ENCODE measurements at places on chromosomes 2 and 18.
A peak's percentile ranks its signal among the peaks of the same experiment; 100 is the strongest.

- no peak for DNase-seq
These were observed 23.7 kb downstream of the CUL3 start for GRCh38 chr2:224561234-224562005.

DNA sequence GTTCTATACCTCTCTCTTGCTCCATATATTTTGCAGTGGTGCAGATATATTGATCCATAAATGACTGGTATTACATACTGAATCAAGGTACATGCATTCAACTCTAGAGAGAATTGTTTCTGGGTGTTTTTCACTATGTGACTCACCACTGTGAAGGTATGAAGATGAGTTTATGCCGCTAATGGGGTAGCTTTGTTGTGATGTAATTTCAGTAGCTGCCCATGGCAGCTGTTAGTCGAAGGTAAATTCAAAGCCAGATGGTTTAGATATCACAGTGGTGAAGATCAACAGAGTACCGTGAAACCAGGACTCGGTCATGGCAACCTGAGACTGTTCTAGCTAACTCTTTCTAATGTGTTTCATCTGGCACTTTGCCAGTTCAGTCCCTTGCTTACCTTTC is 50.4 kb downstream of the PKP4 start:
- no peak for DNase-seq

GRCh38 chr18:49023938-49024803 is 73.4 kb upstream of the SMAD7 start:
- no peak for DNase-seq

GRCh38 chr2:8872821-8873432 is 35.5 kb upstream of the KIDINS220 start:
- no peak for DNase-seq

DNA sequence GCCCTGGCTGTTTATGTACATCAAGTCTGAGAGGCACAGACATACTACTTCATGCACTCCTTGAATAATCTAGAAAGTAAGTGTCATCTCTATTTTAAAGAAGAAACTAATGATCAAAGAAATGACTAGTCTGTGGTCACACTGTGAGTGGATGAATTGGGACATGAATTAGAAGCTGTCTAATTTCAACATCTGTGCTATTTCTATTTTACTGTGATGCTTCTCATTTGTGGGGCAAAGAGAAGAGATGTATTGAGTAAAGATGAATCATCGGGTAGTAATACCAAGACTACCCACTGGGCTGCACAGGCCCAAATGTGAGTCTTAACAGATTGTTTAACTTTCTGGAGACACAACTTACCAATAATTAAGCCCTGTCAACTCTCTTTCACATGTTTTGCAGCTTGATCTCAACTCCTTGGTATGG is 42.4 kb upstream of the MTIF2 start:
- DNase-seq = peak; percentile 20

GRCh38 chr18:50072146-50072545 is 122.8 kb downstream of the MYO5B start:
- no peak for DNase-seq

- no peak for DNase-seq
These were observed 62.8 kb downstream of the EFEMP1 start for GRCh38 chr2:55860832-55861231.

DNA sequence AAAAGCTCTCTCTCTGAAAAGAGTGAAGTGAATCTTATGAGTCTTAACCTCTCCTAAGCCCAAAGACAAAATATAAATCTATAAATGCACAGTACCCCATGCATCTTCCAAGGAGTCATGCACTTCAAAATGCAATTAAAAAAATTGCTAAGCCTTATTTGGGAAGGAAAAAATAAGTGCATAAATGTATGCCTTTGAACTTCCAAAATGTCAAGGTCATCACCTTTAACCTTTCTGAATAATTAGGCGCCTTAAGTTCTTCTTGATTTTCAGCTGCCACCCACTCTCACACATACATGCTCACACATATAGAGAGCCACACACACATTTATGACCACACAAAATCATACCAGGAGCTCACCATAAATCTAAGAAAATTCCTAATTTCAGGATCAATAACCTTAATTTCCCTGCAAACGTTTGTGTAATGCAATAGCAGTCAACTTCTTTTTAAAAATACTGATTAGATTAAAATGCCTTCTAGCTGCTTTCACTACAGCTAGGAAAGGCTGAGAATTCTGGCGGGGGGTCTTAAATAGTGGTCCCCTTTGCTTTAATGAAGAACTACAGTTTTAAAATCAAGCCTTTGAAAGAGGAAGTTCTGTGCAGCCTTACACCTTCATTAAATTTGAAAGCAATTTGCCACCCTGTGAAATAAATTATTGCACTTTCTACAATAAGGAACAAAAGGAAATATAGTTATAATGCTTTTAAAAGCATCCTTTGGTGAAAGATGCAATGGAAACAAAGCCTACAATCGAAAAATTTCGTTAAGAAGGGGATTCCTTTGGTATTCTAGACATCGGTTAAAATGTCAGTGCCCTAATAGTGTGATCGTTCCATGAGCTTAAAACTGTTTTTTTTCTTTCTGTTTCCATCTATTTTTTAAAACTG is 3.6 kb downstream of the HOXD11 start:
- DNase-seq = no peak

DNA sequence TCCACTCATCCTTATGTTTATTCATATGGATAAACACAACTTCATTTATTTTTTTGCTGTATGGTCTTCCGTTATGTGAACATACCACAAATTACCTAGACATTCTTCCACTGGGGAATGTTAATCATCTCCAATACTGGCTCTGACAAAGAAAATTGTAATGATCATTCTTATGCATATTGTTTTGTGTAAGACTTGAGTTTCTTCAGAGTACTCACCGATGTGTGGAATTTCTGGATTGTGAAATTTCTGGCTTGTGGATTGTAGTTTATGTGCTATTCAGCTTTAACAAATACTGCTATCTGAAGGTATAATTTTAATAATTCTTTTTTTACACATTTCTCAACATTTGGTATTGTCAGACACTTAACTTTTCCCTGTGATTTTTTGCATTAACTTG is 212.2 kb upstream of the THUMPD2 start:
- DNase-seq = no peak

DNA sequence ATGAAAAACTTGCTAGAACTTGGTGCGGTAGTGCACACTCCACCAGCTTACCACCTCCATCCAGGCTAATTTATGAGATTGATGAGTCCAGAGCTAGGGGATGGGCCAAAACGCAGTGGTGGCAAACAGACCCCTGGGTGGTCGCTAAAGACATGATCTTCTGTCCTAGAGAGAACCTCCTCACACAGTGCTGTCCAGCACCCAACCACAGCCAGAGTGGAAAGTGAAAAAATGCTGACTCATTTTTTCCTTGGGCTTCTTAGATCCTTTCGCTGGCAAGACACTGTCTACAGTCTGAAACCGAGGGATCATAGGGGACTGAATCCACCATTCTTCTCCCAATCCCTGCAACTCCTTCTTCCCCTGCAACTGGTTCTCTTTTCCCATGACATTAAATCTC is 4.1 kb downstream of the ANTXR1 start:
- no peak for DNase-seq

DNA sequence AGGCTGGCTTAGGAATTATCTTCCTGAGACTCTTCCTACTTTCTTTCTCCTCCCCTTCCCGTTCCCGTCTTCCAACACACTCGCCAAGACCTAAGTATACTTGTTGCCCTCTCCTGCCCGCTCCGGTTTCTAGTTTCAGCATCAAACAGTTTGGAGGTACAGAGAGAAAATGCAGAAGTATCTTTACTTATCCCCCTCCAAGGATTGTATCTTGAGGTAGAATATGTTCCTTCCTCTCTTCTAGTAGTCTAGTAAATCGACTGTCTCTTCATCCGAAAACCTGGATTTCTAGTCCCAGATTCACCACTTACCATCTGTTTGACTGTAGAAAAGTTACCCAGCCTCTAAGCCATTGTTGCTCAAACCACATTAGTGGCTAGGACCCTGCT is 755 bp downstream of the EIF4E2 start:
- DNase-seq = no peak

DNA sequence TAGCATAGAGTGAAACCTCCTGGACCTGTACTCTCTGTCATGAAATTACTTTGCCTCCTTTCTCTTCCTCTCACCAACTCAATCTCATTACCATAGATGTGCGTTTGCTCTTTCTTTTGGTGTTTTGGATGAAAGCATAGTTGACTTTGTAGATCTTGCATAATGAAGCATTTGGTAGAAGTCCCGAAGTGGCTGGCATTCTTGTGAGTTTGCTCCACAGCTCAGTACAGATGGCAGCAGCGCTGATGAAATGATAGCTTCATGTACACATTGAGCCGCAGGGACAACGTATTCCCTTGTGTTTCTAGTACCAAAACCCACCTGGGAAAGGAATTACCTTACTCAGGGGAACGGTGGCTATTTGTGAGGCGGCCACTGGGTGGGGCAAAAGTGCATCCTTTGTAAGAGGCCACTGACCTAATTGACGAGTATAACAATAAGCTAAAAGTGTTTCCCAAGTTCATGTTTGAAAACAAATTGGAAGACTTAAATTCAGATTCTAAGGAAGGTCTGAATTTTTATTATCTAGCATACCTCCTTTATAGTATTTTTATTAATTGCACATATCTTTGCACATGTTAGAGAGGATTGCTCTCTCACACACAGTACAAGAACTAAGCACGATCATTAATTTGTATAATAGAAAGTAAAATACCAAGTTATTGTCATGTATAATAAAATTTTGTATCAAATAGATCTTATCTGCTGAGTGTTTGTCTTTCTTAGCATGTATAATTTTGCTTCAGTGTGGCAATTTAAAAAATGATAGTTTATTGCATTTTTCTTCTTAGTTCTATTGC is 25.4 kb upstream of the CDH7 start:
- no peak for DNase-seq

- no peak for DNase-seq
These were observed 10.3 kb upstream of the FTCDNL1 start for GRCh38 chr2:199861132-199861774.

DNA sequence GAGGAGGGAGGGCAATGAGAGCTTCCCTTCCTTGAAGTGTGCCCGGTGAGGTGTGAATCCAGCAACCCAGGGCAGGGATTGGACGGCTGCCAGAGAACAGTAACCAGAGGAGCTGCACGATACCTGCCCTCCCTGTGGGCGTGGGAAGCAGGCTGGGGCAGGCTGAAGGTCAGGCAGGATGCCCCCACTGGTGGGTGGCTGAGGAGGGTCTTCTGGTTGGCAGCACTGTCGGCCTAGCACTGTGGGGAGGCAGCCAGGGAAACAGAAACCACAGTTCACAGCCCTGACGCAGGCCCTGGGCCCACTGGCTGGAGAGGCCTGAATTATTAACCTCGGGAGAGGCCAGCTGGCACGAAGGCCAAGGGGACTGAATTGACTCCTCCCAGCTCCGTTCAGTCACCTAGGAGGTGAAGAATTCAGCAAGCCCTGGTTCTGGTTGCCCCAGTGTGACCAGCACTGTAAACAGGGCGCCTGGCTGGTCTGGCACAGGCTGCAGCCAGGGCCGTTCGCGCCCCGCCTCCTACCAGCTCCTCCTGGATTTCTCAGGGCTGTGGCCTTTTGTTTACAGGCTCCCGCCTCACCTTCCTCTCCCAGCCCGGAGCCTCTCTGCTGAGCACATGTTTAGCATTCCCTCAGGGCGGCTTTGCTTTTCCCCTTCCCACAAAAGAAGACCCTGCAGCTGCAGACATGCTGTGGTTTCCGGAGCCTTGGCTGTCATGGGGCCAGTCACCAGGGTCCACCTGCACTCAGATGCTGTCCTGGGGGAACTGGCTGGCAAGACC is 97.8 kb downstream of the B3GNT2 start:
- no peak for DNase-seq

GRCh38 chr2:127080226-127080937 is 26.6 kb downstream of the BIN1 start:
- no peak for DNase-seq

DNA sequence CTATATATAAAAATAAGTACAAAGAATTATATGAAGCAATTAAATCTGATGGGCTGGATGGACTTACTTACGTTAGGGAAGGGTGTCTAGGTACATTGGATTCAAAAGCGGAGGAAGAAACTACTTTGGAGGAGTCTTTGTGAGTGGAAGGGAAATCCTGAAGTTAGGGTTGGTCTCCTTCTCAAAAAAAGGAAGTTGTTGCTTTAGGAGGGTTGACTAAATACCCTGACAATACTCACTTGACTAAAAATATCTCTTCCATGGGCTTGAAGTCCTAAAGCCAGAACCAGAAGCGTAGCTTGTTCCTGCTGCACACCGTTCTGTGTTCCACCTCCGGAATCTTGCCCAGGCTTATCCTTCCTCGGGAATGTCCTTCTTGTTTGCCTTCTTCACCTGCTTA is 143.3 kb upstream of the ZEB2 start:
- DNase-seq = no peak

GRCh38 chr2:97728091-97728731 is 14.8 kb downstream of the ZAP70 start:
- DNase-seq = no peak

DNA sequence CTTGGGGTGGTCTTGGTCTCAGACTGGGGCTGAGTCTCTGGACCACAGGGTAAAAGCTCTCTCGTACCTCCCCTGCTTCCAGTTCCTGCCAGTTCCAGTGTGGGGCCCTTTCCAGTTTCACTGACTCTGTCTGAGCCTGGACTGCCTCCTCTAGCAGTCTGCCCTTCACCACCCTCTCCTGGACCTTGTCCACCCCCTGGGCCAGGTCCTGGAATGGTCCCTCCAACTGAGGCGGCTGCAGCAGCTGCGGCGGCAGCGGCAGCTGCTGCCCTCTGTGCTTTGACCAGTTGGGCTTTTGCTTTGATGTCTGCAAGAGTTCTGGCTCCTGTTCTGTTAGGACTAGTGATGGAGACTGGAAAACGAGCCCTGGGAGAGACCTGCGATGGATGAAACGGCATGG is 70.7 kb upstream of the DTNB start:
- no peak for DNase-seq

- DNase-seq = no peak
These were observed 116.4 kb downstream of the CBLN2 start for GRCh38 chr18:72427721-72428120.
